Natural killer cell treated with Interleukin-12 subunit alpha and Interleukin-12 subunit beta and Interleukin-15 and Interleukin-18, amount 100 ng/mL, for 72 hours (primary cell): ENCODE measurements at places on chromosomes 7 and 10. TPM values are rescaled to one million over a fixed set of nuclear protein-coding genes. Genes with fewer than 3 reads are reported as not detected.

Gene SFMBT2
- total RNA-seq, result 101 TPM

Gene TMEM270
- not detected for total RNA-seq

DNA sequence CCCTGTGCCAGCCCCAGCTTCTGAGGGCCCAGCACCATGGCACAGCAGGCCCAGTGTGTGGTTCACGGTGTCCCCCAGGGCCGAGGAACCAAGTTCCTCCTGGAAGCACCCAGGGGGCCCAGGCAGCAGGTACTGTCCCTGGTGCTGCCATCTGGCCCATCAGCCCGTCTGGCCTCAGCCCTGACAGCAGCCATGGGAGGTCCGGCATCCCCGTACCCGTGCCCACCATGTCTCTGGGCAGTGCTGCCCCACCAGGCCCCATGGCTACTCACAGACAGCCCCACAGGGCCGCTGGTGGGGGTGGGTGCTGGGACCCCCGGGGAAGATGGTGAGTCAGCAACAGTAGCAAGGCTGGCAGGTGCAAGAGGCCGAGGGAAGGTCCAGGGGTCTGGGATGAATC lies 32.8 kb downstream of the STK32C start:
- H3K27me3 ChIP-seq, result no peaks in the 10 kb centered on the region
- H3K27ac ChIP-seq, result no peak overlapping the region
- no peak for DNase-seq
- no peak overlapping the region for H3K4me3 ChIP-seq

DNA sequence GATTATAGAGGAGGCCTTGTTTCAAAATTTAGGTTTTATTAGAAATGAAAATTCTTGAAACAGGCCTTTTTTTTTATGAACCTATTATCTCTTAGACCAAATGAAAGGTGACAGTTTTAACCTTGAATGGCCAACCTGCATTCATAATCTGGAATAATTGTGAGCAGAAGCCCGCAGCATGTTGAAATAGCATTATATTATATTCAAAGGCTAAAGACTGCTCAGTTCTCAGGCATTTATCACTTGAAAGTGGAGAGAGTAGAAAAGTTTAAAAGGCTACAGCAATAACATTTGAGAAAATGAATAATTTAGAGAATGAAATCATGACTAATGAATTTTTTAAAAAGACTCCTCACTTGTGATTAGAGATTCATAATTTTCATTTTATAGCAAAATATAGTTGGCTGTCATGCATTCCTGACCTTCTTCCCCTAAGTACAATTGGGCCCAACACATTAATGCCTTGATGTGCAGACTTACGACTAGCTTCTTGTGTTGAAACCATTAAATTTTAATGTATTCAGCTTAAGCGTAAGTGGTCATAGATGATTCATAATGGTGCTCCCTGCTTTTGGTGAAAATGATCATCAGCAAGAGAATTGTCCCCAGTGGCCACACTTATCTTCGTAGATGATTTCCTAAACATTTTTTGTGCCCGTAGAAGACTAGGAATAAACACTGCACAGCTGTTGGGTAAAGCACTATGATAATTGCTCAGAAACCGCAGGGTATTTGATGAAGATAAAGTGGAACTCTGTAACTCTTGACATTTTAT lies 346.6 kb upstream of the BMPER start:
- H3K4me1 ChIP-seq, result no peaks in the 10 kb centered on the region
- H3K27ac ChIP-seq, result no peak overlapping the region

GRCh38 chr10:123550675-123551096 lies 115.5 kb upstream of the GPR26 start:
- H3K4me1 ChIP-seq, result no peaks in the 10 kb centered on the region
- DNase-seq, result no peak
- H3K4me3 ChIP-seq, result no peak overlapping the region
- no peaks in the 10 kb centered on the region for H3K36me3 ChIP-seq
- peaks cover 15% of the 10 kb centered on the region for H3K27me3 ChIP-seq

DNA sequence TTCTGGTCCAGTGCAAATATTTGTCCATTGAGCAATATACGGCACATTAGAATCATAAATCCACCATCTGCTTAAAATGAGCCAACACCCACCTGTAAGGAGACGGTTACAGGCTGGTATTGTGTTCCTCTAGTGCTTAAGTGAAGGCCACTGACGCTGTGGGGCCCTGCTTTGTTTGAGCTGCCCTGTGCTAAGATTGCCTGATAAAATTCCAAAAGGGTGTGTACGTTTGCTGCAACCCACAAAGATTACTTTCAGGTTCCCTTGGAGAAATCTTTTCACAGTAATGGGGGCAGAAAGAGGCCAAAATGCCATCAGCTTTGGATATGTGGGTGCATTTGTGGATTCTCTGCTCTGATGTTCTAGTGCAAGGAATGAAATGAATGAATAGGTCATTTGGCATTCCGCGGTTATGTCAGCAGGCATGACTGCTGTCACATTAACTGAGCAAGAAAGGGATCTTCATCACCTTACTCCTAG lies 34.4 kb downstream of the AGR3 start:
- H3K36me3 ChIP-seq, result no peaks in the 10 kb centered on the region
- H3K4me1 ChIP-seq, result peaks cover 5% of the 10 kb centered on the region
- no peak overlapping the region for H3K4me3 ChIP-seq
- no peak overlapping the region for H3K27ac ChIP-seq
- no peak for DNase-seq

DNA sequence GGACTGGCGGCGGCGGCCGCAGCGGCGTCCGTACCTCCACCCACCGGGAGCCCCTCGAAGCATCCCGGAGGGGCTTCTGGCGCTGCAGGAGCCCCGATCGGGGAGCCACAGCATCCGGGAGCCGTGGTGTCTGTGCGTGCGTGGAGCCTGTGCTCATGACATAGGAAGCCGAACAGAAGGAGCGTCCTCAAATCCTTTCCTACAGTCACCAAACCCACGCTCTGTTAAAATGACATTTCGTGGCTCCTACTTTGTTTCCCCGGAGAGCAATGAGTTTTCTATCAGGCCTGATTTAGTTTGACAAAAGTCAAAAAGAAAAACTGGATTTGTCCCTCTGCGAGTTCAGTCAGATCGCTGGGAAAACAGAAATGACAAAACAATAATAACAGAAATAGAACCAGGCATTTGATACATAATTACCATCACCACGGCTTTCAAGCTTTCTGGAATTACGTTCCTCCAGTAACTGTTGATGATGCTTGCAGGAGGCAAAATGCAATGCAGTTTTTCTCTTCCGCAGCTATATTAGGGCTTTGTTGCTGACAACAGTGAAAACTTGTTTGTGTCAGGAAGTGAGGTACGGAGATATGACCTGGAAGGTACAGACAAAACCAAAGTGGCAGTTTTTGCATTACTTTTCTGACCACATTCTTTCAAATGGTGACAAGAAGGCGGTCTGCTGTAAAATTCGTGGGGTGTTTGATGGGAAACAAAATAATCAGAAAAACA lies 219.3 kb upstream of the MKLN1 start:
- peaks cover 6% of the 10 kb centered on the region for H3K36me3 ChIP-seq
- H3K4me3 ChIP-seq, result peak overlapping the region; percentile 99
- peaks cover 63% of the 10 kb centered on the region for H3K4me1 ChIP-seq
- no peak for DNase-seq
